ENCODE measurements at places on chromosomes 11 and 22. TPM values are rescaled to one million over a fixed set of nuclear protein-coding genes. Genes with fewer than 3 reads are reported as not detected.
A peak's percentile ranks its signal among the peaks of the same experiment; 100 is the strongest.

Gene CLCF1
- total RNA-seq: 44.6 TPM

Gene ABCC8
- 1.1 TPM for total RNA-seq

GRCh38 chr11:92702805-92703448, 266.5 kb upstream of the MTNR1B start:
- no peak for DNase-seq

Gene SLC22A25
- total RNA-seq: not detected

DNA sequence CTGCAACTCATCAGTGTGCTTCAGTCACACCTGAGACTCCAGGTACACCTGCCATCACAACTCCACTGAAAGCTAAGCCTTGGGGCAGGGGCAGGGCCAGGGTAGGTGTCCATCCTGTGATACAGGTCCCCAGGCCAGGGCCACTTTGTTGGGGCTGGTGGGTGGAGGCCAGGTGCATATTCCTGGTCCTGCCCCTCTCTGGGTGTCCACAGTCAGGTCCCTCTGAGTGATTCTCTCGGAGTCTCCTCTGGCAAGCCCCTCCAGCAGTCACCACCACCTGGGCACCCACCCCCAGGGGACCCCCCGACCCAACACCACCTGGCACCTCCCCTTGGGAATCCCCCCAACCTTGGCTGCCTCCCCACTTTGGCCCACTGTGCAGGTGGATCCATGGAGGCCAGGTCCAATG, 9.5 kb upstream of the ACR start:
- DNase-seq: no peak

DNA sequence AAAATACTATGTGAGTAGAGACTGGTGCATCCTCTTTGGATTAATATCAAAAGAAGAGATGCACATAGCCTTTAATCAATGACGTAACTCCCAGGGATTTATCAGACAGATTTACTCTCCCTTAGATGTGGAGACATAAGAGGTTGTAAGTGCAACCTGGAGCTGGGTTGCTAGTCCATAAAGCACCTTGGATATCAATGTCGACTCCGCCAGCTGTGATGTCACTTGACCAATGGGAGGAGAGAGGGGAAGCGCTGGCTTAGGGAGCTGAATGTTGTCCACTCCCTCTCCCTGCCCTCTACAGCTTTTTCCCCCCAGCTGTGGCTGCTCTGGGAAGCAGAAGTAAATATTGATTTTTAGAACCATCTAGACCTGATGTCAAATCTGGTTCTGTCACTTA, 28.9 kb upstream of the TMEM86A start:
- DNase-seq: no peak

- DNase-seq: no peak
Observed at GRCh38 chr11:75474240-75474639, 41.2 kb upstream of the KLHL35 start.

DNA sequence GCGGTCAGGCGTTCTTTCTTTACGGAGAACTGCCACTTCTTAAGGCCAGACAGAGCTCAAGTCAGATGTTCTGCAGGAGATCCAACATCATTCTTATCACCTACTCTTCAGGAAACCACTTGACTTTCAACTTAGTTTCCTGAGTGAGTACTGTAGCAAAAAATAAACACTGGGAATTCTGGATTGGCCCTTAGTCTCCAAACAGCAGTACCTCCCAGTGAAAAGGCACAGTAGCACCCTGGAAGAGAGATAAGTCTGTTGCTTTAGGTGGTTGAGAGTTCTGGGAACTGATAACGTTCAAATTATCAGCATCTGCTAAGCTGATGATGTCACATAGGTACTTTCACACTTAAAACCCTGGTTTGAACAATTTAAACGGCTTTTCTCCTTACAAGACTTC, 971.8 kb upstream of the TENM4 start:
- DNase-seq: no peak

DNA sequence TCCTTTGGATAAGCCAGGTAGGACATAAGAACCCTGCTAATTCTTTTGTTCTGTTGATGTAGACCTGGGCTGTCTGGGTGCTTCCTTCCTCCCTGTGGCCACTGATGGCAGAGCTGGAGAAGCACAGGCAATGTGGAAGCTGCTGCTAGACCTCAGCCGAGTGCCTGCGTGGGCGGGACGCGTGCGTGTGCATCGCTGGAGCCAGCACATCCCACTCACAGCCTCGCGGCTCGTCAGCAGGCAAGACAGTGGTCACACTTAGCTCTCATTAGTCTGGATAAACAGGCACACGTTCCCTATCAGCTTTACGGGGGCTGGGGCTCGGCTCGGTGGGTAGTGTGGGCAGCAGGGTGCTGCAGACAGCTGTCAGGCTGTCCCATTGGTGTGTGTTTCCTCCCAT, 155.7 kb downstream of the GRIK4 start:
- no peak for DNase-seq

Gene RNF26
- total RNA-seq: 21.8 TPM

DNA sequence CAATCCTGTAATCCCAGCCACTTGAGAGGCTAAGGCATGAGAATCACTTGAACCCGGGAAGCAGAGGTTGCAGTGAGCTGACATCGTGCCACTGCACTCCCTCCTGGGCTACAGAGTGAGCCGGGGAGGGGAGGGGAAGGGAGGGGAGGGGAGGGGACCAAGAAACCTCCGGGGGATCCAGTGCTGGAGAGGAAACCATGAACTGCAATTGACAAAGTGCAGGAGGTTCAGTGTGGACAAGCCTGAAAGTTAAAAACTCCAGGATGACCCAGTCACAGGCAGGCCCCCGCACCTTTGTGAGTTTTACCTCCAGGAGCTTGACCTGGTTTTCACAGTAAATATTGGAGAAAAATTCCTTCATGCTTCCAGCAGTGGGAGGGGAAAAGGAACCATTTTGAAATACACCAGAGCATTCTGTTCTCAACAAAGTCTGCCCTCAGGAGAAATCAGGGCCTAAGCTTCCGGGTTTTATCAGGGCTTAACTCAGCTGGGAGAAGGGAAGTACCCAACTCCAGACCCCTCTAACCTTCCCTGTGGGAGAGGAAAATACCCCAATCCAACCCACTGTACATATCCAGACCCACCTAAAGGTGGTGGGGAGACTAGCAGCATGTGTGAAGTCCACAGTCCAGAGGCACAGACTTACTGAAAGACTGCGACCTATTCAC, 15.5 kb upstream of the ZFTA start:
- DNase-seq: no peak

Gene MPPED2
- 1.0 TPM for total RNA-seq

Gene ZNF280B
- 3.5 TPM for total RNA-seq

DNA sequence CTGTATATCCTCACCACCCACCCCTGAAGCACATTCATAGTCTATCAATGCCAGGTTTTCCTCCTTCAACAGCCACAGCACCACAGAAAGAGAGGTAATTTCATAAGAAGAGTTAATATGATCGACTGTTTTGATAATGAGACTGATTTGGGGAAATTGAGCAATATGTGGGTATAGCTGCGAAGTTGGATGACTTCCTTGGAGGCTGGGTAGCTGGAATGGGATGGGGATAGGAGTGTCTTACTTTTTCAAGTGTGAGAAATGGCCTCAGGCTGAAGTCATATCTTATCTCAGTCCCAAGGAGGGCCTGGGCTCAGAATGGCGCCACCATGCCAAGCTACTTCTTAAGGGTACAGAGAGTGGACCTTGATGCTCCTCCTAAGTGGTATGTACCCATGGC, 187.6 kb upstream of the CCDC90B start:
- no peak for DNase-seq

DNA sequence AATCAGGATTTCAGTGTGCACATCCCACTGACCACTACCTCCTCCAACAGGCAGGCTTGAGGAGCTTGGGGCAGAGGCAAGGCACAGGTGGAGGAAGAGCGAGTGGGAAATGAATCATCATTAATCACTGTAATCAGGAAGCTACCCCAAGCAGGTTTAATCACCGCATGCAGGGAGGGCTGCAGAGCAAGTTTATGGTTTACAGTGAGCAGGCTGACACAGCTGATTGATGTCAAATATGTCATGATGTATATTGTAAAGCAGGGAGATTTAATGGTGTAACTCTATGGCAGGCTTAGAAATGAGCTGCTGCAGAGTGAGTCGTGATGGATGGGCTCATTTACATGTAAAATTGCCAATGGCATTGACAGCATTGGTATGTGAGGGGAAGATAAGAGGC, 441.0 kb downstream of the NTM start:
- DNase-seq: no peak

DNA sequence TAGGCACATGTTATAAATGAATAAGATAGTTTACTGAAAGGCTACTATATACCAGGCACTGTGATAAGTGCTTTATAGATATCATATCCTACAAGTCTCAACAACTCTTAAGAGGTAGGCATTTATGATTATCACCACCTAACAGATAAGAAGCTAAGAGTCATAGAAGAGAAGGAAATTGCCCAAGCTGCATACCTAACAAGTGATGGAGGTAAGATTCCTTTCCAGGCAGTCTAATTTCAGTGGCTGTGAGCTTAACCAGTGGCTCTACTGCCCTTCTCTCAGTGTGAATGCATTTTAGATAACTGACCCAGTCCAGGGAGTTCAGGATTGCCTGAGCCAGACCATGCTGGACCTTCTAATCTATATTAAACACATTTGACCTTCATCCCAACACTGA, 39.2 kb downstream of the HEPHL1 start:
- no peak for DNase-seq

DNA sequence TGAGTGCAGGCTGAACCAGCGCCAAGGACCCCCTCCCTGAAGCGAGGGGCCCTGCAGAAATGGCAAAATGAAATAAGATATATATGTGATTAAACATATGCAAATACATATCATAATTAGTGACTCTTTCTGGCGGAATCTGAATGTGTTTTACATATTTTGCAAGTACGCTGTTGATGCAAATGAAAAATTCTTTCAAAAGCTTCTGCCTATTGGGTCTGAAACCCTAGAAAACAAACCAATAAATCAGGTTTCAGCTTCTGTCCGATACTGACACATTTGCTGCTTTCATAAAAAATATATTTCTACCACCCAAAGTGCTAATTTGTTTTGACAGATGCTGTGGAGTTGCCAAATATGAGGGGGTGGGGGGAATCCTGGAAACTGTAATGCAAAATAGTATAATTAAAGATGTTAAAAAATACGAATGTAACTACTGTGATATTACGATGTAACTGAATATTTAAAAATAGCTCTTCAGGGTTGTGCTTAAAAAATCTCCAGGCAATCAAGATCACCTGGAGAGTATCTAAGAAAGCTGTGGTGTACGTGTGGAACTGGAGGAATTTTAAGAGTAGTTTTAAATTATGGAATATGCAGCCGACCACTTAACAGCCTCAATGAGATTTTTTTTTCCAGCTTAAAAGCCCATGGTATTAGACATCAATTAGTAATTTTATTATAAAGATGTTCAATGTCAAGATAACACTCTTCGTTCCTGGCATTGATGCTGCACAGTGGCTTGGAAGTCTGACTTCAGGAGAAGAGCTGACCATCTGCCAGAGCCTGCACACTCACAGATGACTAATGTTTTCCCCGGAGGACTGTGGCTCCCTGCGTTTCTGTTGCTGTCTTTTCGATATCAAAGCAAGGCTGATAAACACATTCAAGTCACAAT, 122.2 kb upstream of the RCN1 start:
- no peak for DNase-seq

Gene C1QTNF5
- not detected for total RNA-seq

DNA sequence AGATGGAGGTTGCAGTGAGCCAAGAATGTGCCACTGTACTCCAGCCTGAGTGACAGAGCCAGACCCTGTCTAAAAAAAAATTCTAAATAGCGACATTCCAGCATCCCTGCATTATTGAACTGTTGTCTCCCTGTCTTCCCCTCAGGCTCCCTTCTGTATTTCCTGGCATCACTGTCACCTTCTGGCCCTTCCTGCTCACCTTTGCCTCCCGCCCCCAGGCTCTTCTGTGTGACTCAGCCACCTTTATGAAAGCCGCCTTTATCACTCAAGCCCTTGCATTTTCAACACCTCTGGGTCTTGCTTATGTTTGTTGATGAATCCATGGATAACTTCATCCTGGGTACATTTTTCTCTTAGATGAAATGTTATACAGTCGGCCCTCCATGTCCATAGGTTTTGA, 21.1 kb downstream of the UBASH3B start:
- no peak for DNase-seq

DNA sequence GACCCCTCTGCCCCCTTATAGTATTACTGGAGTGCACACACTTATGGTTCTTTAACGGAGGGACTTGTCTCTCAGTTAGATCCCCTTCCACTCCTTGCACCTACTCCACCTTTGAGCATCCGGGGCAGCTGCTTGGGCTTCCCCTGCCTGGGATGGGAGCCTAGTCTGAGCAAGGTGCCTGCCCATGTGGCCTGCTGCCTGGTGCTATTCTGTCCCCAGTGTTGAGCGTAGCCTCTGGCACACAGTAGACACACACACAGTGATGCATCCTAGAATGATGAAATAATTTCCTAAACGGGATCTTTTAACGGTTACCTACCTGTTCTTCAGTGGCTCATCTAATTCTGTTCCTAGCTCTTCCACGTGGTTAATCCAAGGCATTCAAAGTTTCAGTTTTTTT, 22.4 kb downstream of the PPFIA1 start:
- no peak for DNase-seq

DNA sequence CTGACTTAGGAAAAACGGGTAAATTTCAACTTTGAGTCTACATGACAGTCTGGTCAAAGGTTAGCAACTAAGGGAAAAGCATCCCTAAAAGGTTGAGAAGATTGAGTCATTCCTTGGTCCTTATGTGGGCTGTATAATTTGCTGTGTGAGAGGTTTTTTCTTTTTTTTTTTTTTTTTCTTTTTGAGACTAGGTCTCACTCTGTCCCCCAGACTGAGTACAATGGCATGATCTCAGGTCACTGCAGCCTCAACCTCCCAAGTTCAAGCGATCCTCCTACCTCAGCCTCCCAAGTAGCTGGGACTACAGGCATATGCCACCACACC, 101.4 kb downstream of the MRTFA start:
- DNase-seq: no peak

DNA sequence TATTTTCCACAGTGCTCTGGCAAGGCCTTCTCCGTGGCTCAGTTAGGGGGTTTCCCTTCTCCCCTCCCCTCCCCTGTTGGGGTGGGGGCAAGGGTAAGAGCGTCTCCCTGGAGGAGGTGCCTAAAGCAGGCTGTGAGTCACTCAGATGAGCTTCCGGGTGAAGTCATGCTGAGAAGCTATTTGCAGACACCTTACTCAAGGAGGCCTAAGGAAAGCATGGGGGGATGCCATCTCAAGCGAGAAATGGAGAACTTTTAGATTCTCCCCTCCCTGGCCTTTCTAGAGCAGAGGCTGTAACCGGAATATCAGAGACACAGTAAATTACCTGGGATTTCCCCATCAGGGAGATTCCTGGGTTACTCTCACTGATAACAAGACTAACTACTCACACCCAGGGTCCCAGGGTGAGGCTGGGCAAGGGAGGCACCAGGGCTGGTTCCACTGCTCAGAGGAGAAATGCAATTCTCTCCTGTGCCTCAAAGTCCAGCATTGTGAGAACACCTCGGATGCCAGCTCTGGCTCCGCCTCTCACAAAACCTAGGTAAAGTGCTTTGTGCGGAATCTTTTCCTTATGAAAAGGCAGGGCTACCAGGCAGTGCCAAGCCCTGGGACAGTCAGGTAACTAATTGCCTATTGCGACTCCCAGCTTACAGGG, 123.6 kb downstream of the ABTB2 start:
- peak; percentile 87 for DNase-seq

All from B cell (primary cell).